ENCODE measurements at places on chromosomes 11 and 22.
A peak's percentile ranks its signal among the peaks of the same experiment; 100 is the strongest.

DNA sequence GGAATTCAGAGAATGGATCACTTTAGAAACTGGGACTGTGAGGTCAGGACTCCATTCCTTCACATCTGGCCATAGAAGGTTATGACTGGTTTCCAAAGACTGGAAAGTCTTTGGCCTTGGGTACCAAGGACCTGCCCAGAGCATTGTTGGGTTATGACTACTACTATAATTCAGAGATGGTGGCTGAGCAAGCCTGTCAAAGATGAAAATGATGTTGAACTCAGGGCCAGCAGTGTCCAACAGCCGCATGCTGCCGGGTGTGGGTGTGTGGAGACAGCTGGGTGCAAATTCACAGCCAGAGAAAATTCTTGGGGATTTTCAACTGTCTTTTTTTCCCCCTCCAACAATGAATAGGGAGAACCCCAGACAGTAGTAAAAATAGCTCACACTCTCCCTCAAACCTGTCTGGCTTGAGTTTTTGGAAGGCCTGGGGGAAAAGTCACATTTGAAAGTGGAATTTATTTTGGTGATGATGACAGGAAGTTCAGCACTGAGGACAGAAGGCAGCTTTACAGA lies 166.8 kb upstream of the NCAM1 start:
- DNase-seq = no peak

DNA sequence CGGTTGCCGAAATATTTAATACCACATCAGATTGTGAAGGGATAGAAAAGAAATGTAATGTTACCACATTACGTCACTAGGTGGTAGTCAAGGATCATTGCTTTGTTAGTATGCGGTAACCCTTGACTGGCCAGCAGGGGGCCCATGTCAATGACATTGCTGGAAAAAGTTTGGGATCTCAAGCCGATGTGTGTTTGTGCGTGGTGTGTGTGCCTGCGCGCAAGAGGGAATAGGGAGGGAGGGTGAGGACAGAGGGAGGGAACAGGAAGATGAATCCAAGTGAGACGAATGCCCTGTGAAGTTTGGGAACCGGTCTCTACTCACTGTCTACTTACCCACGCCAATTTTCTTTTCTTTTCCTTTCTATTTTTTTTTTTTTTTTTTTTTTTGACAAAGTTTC lies 10.7 kb upstream of the MRGPRX2 start:
- DNase-seq = peak; percentile 71

DNA sequence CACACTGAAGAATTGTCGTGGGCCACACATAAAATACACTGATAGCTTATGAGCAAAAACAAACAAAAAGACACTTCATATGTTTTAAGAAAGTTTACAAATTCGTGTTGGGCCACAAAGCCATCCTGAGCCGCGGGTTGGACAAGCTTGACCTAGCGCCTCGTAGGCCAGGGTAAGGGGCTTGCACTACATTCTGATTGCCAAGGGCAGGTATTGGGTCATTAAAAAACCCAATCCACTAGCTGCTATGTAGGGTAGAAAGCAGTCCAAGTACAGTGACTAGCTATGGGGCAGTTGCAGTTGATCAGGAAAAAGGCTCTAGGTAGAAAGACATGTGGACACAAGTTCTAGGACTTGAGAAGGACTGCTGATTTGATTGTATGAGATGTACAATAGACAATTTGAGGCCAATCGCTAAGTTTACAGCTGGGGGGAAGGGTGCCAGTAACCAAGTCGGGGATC lies 14.0 kb downstream of the KDELR3 start:
- no peak for DNase-seq

GRCh38 chr22:24962835-24963234 lies 10.3 kb downstream of the KIAA1671 start:
- no peak for DNase-seq

GRCh38 chr22:25837288-25837900 lies 95.4 kb downstream of the MYO18B start:
- no peak for DNase-seq

GRCh38 chr22:48844056-48844675 lies 983.5 kb downstream of the BRD1 start:
- no peak for DNase-seq
